ENCODE measurements at places on chromosomes 1 and 21.

DNA sequence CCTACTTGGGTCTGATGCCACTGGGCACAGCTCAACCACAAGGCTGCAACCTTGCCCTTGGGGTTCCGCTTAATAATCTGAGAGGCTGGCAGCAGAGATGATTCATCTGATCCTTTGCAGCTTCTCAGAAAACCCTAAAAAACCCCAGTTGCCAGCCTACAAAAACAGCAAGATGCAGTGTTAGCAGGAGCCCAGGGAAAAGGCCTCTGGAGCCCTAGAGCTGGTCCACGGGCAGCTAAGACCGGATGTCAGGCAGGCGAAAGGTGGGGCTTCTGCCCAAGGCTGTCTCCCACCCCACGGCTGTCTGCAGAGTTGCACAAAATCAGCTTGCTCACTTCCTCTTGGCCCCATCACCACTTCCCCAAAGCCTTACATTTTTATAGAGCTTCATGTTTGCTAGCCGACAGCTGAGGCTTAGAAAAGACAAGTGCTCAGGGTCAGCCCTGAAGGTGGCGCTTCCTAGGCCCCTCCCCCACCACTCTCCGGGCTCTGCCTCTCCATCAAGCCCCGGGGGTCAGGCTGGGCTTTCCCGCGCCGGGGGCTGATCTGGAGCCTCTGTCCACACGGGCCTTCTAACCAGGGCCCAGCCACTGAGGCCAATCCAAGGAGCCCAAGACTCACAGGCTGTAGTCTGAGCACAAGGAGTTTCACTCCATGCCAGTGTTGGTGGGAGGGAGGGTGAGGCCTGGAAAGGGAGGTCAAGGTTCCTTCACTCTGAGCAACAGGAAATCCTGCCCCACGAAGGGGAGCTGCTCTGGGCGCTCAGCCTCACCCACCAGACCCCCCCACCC, 4.2 kb upstream of the ADORA3 start:
- peak; percentile 49 for DNase-seq

GRCh38 chr21:18373606-18374005, 30.0 kb downstream of the TMPRSS15 start:
- DNase-seq, result no peak

DNA sequence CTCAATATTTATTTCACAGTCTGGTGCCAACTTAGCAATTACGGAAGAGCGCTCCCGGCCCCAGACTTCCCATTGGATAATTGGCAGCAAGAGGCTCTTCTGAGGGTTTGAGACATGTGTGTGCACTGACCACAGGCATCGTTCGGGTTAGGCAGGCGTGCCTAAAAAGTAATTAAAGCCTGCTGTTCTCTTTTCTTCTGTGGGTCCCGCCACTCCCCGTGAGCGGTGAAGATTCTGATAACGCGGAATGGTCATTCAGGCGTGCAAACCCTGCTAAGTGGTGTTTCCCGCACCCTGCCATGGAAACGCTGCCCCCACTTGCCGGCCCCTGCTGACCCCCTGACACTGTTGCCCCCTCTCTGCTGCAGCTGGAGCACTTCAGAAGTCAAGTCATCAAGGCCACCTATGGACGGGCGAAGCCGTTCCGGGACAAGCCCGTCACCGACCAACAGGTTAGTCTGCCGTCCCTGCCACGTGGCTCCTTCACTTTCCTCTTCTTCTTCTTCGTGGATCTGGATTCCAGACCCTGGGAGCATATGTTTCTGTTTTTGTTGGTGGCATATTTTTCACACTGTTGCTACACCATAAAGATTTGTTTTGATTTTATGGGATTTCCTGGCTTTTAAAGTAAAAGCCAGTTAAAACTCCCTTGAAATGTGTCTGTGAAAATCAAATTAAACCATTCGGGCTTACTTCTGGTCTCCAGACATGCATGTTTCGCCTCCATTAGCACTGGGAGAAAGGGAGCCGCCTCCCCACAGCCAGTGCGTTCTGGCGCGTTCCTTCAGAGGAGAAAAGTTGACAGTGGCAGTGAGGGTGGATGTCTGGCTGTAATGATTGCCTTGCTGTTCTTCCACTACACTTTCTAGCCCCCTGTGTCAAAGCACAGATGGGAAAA, 79.9 kb downstream of the FHAD1 start:
- no peak for DNase-seq

GRCh38 chr1:224698015-224698451, 81.9 kb downstream of the CNIH3 start:
- DNase-seq, result no peak

GRCh38 chr1:209319057-209319432, 264.5 kb upstream of the CAMK1G start:
- no peak for DNase-seq

DNA sequence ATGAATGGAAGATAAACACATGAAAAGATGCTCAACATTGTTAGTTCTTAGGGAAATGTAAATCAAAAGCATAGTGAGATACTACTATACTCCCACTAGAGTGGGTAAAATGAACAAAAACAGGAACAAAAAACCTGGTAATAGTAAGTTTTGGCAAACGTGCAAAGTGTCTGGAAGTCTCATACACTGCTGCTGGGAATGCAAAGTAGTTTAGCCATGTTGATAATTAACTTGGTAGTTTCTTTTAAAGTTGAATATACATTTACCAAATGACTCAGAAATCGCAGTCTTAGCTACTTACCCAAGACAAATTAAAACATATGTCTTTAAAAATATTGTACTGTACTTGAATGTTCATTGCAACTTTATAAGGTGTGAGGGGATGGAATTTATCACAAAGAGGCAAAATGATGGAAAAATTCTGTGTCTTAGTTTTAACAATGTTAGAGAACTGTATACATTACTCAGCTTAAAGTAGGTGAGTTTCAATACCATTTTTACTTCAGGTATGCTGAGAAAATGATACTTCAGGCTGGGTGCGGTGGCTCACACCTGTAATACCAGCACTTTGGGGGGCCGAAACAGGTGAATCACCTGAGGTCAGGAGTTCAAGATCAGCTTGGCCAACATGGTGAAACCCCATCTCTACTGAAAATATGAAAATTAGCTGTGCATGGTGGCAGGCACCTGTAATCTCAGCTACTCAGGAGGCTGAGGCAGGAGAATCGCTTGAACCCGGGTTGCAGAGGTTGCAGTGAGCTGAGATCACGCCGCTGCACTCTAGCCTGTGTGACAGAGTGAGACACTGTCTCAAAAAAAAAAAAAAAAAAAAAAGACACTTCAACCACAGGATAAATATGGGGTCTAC, 102.3 kb downstream of the PDE4B start:
- DNase-seq, result no peak

- DNase-seq, result no peak
Measured at GRCh38 chr1:27593678-27594563, 10.0 kb downstream of the AHDC1 start.

DNA sequence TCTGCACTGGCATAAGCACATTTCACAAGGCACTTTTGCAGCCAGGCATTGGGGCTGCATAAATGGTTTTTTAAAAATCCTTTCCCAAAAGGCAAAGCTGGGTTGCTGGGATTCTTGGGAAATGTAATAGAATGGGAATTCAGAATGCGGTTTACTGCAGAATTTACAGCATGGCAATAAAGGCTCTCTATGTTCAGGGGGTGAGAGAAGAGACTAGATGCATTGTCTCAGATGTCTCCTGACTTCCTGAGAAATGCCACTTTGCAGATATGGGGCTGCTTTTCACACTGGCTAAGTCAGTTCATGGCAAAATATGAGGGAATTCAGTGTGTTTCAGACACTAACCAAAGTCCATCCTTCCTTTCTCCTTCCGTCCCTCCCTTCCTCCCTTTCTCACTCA, 13.5 kb downstream of the FCGR2B start:
- no peak for DNase-seq

- no peak for DNase-seq
Measured at GRCh38 chr1:64263335-64263734, 59.9 kb downstream of the UBE2U start.

- no peak for DNase-seq
Measured at GRCh38 chr21:29638761-29639327, 301.0 kb downstream of the GRIK1 start.

DNA sequence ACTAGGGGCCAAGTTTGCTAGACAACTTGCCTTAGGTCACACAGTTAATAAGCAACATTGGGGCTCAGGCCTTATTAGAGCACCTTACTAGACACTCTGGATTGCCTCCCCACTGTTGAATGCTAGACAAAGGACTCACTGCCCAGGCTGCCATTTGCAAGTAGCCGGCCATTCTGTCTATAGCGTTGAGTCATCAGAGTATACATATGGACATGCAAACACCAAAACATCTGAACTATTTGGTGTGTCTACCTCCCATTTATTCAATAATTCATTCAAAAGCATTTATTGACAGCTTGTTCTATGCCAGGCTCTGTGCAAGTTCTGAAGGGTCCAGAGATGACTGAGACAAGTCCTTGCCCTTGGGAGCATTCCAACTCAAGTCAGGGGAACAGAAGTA, 181.4 kb upstream of the DPT start:
- no peak for DNase-seq

DNA sequence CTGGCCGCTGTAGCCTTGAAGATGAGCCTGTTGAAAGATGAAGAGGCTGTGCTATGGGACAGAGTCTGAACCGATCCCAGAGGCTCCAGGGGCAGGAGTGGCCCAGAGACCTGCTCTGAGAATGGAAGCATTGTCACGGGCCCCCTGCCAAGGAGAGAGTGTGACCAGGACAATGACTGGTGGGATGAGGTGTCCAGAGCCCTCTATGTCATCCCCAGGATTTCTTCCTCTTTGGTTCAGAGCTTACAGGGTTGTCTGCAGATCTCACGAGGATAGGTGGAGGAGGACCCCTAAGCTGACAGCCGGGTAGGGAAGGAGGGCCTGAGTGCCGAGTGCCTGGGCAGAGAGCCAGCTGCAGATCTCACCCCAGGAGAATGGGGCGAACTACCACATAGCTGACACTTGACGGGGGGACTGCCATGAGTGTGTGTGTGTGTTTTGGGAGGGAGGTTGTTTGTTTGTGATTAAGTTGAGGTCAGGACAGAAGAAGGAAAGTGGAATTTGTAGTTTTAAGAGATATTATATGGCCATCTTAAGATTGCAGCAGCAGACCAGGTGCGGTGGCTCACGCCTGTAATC, 25.4 kb downstream of the PIK3CD start:
- no peak for DNase-seq

Measured in stimulated activated CD4-positive, alpha-beta T cell treated with anti-CD3 and anti-CD28 coated beads, TNF-alpha, amount 100 ng/mL, for 4 hours (primary cell).